ENCODE measurements at places on chromosomes 12 and 14.

DNA sequence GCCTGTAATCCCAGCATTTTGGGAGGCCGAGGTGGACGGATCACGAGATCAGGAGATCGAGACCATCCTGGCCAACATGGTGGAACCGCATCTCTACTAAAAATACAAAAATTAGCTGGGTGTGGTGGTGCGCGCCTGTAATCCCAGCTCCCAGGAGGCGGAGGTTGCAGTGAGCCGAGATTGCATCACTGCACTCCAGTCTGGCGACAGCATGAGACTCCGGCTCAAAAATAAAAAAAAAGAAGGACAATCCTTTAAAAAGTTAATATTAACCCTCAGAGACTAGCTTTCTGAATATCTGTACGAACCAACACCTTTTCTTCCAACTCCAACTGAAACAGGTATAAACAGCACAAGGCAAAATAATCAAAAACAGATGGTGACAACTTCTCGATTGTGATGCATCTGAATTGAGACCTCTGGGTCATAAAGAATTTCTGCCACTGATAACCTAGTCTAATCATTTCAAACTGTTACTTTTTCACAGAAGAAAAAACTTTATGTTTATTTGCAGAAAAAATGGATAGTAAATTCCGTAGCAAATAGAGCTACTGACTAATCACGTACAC, 27.8 kb downstream of the CLIP1 start:
- no peak for DNase-seq

GRCh38 chr14:103847451-103848174, at the start of gene PPP1R13B:
Gene PPP1R13B (minus strand): TSS chr14:103847575. CDS start chr14:103847307, 268 bp downstream.
- peak; percentile 74 for DNase-seq

DNA sequence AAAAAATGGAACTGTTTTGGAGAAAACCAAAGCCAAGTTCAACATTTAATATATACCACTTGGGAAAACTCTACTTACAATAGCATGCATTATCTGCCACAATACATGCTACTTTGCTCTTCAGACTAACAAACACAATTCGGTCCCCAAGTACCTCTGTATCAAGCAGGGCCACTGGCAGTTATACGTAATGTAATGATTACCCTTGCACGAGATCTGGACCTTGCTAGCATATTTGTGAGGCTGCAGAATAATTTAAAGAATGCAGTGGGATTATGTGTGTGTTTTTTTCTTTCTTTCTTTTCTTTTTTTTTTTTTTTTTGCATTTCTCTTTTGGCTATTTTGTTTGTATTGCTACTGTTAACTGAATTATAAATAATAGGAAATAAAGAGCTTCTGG, 22.8 kb upstream of the PYGL start:
- DNase-seq = no peak

DNA sequence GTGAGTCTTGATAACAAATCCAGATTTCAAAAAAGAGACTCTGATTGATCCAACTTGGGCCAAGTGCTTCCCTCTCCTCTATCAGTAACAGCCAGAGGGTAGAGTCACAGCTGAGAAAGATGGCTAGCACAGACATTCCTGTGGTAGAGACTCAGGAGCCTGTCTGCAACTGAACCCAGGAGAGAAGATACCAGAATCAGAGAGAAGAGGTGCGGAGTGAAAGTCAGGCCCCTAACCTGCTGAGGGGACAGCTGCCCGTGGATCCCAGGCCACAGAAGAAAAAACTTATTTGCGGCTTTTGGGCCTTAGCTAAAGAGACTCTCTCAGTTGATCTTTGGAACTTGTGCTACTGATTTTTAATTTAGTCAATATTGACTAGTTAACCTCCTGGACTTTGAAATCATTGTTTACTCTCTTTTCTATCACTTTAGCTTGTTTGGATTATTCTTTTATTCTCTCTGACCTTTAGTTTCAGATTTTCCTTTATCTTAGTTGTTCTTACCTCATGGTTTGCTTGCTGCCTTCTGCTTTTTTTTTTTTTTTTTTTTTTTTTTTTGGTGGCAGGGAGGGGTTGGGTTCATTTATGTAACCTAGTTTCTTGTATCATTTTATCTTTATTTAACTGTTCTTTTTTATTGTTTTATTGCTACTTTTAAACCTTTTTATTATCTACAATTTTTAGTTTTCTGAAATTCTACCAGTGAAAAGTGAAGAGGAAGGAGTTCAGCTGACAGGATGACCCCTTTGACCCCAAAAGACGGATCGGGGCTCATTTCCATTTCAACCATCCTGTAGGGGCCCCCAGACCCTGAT, 154.9 kb upstream of the KRR1 start:
- DNase-seq = no peak

- no peak for DNase-seq
These were observed 31.0 kb downstream of the ARF6 start for GRCh38 chr14:49923881-49924280.

- DNase-seq = peak; percentile 50
These were observed 29.3 kb upstream of the ZFP36L1 start for GRCh38 chr14:68822132-68822651.

GRCh38 chr14:95339301-95339865, 19.7 kb upstream of the CLMN start:
- DNase-seq = no peak

GRCh38 chr12:61098031-61098580, 1162.1 kb upstream of the USP15 start:
- no peak for DNase-seq

DNA sequence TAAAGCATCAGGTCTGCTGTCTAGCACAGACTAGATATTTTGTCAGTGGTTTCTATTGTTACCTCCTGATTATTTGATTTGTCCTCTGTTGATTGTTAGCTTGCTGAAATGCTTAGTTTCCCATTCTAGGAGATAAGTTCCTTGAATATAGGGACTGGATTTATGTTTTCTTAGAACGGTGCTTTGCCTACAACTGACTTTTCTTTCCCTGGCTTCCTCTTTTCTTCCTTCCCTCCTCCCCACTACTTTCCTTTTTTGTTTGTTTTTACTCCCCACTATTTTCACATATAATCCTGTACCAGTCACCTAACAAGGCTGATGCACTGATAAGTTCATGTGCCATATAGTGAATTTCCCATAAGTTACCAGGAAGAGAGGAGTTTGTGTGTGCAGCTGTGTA, 58.5 kb upstream of the METAP2 start:
- no peak for DNase-seq

GRCh38 chr14:65025818-65026217, 39.1 kb downstream of the FNTB start:
- DNase-seq = no peak

GRCh38 chr12:132110677-132111076, 33.4 kb downstream of the DDX51 start:
- no peak for DNase-seq

GRCh38 chr12:108425238-108425795, 86.2 kb upstream of the CMKLR1 start:
- no peak for DNase-seq

GRCh38 chr12:103455020-103455763, 40.6 kb downstream of the C12orf42 start:
- DNase-seq = no peak

GRCh38 chr14:102592763-102593060, 263 bp downstream of the RCOR1 start:
- no peak for DNase-seq

DNA sequence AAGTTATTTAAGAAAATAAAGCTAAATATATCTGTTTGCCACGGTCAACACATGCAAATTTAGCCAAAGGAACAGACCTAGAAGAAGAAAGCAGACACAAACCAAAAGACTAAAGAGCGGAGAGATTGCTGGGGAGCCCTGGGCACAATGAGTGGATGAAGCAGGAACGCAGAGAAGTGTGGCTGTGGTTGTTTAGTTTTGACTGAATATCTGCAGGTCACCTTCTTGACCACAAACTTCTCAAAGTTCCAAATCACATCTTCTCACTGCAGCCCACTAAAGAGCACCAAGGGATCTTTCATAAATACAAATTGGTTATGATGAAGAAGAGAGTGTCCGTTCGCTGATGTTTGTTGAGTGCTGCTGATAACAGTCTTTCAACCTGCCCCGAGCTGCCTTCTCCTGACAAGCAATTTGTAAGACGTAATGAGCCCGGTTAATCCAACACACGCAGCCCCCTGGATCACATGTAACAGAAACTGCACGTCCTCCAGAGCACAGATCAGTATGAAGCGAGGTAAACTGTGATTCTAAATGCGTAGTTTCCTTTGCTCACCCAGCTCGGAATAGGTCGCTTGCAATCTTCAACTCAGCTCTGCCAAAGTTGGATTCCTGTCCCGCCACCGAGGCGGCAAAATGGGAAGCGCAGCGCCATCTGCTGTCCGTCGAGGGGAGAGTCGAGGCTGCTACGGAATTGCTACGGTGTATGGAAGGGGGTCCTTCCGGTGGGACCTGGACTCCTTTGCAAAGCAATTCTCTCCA, 120.8 kb downstream of the GXYLT1 start:
- DNase-seq = peak; percentile 57

Measured in CD14-positive monocyte (primary cell).